Calu3 (cell line): ENCODE measurements at places on chromosomes 7 and 10.

DNA sequence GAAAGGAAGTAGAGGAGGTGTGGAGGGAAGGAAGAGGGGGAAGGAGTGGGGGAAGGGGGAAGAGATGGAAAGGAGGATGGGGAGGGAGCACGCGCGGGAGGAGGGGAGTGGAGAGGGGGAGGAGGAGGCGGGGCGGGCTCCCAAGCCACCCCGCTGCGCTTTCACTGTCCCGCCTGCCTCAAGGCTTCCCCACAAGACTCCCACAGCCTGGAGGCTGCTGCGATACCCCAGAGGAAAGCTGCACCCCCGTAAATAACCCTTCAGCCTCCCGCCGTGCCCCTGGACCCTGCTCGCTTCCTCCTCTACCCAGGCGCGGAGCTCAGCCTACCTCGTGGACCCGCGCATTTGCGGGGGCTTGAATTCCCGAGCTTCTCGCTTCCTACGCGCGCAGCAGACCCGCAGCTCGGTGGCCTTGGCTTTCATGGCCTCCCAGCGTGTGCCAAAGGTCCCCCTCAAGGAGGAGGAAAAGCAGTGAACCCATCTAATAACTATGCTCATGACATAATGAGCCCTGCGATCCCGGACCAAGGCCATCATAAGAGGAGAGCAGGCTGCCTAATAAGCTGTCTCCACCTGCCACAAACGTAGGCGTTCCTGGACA, at the start of gene C10orf67:
Gene C10orf67, minus strand, starts transcription at position 557 of the 601 bp plus-strand sequence. Its CDS starts 23 bp downstream, at position 534.
- H3K27ac ChIP-seq = peak within 1 kb of the TSS; percentile 90
- DNase-seq = peak; percentile 49
- H3K4me1 ChIP-seq = peaks cover 25% of the 10 kb centered on the region
- peak within 1 kb of the TSS; percentile 90 for H3K4me3 ChIP-seq

- no peak overlapping the region for H3K4me3 ChIP-seq
- no peak overlapping the region for H3K27ac ChIP-seq
- no peak for DNase-seq
- H3K36me3 ChIP-seq = no peaks in the 10 kb centered on the region
- H3K27me3 ChIP-seq = peaks cover 43% of the 10 kb centered on the region
- H3K4me1 ChIP-seq = no peaks in the 10 kb centered on the region
Measured at GRCh38 chr7:131900785-131901287, 344.4 kb upstream of the PODXL start.

- H3K27ac ChIP-seq = no peak overlapping the region
- peak; percentile 88 for DNase-seq
- no peaks in the 10 kb centered on the region for H3K27me3 ChIP-seq
Measured at GRCh38 chr7:42940985-42941847, 9.0 kb downstream of the MRPL32 start.

DNA sequence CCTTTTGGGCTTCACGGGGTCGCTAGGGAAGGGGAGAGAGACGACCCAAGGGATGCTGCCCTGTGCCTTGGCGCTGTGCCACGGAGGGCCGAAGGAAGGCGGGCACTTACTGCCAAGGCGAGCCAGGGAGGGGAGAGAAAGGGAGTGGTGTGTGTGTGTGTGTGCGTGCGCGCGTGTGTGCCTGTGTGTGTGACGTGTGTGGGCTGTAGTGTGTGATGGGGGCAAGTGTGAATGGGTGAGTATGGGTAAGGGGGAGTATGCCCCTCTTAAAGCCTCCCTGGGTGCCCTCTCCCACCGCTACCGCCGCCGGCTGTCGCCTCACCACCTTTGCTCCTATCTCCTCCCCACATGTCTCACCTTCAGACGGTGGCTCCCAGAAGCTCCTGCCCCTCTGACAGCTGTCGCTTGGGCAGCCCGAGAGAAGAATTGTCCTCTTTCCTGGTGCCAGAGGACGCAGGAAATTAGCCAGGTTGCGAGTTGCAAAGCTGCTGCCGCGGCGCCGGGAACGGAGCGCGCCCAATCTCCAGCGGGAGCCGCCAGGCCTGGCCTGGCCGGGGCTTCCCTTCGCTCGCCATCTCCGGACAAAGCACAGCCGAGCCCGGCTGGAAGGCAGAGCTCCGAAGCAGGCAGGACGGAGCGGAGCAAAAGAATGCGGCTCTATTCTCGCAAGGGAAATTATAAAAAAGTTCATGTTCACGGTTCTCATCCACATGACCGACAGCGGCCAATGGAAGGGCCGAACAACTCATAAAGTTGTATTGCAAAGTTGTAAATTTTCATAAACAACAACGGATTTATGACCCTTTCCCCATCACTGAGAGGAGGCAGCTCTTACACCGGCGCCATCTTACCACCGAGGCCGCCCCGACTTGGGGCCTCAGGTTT, at the start of gene HOXA3:
Gene HOXA3, minus strand, starts transcription at position 653 of the 885 bp plus-strand sequence. CDS start 41,943 bp downstream, outside the sequence.
- peaks cover 37% of the 10 kb centered on the region for H3K36me3 ChIP-seq
- H3K4me3 ChIP-seq = peak within 1 kb of the TSS; percentile 76
- DNase-seq = no peak
- peaks cover 11% of the 10 kb centered on the region for H3K4me1 ChIP-seq

- no peak overlapping the region for H3K27ac ChIP-seq
- peaks cover 13% of the 10 kb centered on the region for H3K27me3 ChIP-seq
Measured at GRCh38 chr7:42283553-42283952, 46.5 kb upstream of the GLI3 start.

GRCh38 chr7:121395494-121395960, 581 bp downstream of the FAM3C start:
- peaks cover 51% of the 10 kb centered on the region for H3K36me3 ChIP-seq
- H3K4me1 ChIP-seq = peaks cover 25% of the 10 kb centered on the region
- H3K27ac ChIP-seq = peak overlapping the region; percentile 67
- H3K4me3 ChIP-seq = peak overlapping the region; percentile 80
- H3K27me3 ChIP-seq = no peaks in the 10 kb centered on the region

DNA sequence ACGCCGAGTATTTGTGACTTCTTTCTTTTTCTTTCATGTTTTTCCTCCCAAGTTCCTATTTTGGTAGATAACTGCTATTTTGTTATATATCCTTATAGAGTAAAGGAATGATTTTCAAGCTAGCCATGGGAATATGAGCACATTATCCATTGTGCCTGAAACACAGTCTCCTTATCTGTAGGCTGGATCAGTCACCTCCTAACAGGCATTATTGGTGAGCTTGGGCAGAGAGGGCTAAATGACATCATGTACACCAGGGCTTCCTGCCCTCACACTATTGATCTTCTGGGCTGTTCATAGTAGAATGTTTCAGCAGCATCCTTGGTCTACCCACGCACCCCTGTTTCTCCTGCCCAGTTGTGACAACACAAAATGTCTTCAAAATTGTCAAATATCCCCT, 88.1 kb upstream of the CTBP2 start:
- H3K27me3 ChIP-seq = peaks cover 34% of the 10 kb centered on the region
- H3K27ac ChIP-seq = no peak overlapping the region
- no peak overlapping the region for H3K4me3 ChIP-seq
- no peak for DNase-seq
- H3K4me1 ChIP-seq = no peaks in the 10 kb centered on the region
